ENCODE measurements at places on chromosomes 1 and 21. TPM values are rescaled to one million over a fixed set of nuclear protein-coding genes. Genes with fewer than 3 reads are reported as not detected.

The LINGO4 gene
- total RNA-seq, result not detected

The UBE2J2 gene
- 59.2 TPM for total RNA-seq

The HCN3 gene
- total RNA-seq, result 1.5 TPM

The KCNJ10 gene
- 0.29 TPM for total RNA-seq

The CHI3L2 gene
- 10.4 TPM for total RNA-seq

The CFAP107 gene
- not detected for total RNA-seq

The RUNX3 gene
- total RNA-seq, result 180 TPM

GRCh38 chr1:246609632-246610031, 43.4 kb downstream of the CNST start:
- DNase-seq, result no peak
- H3K27me3 ChIP-seq, result no peaks in the 10 kb centered on the region
- peaks cover 48% of the 10 kb centered on the region for H3K4me1 ChIP-seq

- no peaks in the 10 kb centered on the region for H3K36me3 ChIP-seq
- no peak overlapping the region for H3K4me3 ChIP-seq
- H3K27me3 ChIP-seq, result peaks cover 10% of the 10 kb centered on the region
- H3K4me1 ChIP-seq, result peaks cover 7% of the 10 kb centered on the region
- no peak overlapping the region for H3K27ac ChIP-seq
Observed at GRCh38 chr1:98032958-98033357, 112.1 kb upstream of the DPYD start.

- no peaks in the 10 kb centered on the region for H3K36me3 ChIP-seq
- H3K4me1 ChIP-seq, result peaks cover 7% of the 10 kb centered on the region
- peaks cover 23% of the 10 kb centered on the region for H3K27me3 ChIP-seq
- peak overlapping the region; percentile 19 for H3K4me3 ChIP-seq
Observed at GRCh38 chr1:177181631-177182291, 11.0 kb downstream of the BRINP2 start.

DNA sequence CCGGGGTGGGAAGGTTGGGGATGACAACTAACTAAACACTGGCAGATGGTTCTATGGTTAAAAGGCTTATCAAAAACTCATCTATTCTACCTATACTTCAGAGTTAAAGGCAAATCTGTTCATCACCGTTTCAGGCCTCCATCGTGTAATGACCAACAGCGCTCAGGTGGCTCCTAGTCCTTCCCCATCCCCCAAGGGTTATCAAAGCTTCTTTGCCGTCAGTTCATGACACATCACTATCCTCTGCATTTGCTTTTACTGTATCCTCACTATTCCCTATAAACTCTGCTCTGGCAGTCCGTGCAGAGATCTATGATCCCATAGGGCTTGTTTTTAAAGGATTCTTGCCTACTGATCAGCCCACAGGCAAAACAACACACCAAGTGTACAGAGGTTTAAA, 8.2 kb downstream of the HMGN1 start:
- peaks cover 37% of the 10 kb centered on the region for H3K36me3 ChIP-seq
- H3K4me3 ChIP-seq, result no peak overlapping the region
- no peaks in the 10 kb centered on the region for H3K27me3 ChIP-seq
- H3K27ac ChIP-seq, result no peak overlapping the region

DNA sequence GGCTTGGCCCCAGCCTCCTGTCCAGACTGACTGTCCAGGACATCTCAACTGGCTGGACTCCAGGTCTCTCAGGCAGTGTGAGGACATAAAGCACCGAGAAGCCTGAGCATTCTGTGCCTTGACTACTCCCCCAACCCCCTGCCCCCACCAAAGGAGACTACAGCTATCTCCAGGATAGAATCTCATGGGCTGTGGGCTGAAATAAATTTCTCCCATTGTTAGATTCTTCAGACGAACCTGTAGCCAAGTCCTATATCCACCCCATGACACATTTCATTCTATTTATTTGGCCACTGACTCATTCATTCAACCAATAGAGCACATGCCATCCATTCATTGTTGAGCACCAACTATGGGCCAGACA, 11.4 kb downstream of the VWA5B1 start:
- no peak overlapping the region for H3K27ac ChIP-seq
- H3K27me3 ChIP-seq, result peaks cover 4% of the 10 kb centered on the region
- H3K36me3 ChIP-seq, result no peaks in the 10 kb centered on the region
- DNase-seq, result no peak

GRCh38 chr1:64664299-64664698, 80.6 kb upstream of the RAVER2 start:
- H3K36me3 ChIP-seq, result no peaks in the 10 kb centered on the region
- H3K4me3 ChIP-seq, result no peak overlapping the region
- no peak for DNase-seq
- no peaks in the 10 kb centered on the region for H3K4me1 ChIP-seq
- H3K27ac ChIP-seq, result no peak overlapping the region
- no peaks in the 10 kb centered on the region for H3K27me3 ChIP-seq

DNA sequence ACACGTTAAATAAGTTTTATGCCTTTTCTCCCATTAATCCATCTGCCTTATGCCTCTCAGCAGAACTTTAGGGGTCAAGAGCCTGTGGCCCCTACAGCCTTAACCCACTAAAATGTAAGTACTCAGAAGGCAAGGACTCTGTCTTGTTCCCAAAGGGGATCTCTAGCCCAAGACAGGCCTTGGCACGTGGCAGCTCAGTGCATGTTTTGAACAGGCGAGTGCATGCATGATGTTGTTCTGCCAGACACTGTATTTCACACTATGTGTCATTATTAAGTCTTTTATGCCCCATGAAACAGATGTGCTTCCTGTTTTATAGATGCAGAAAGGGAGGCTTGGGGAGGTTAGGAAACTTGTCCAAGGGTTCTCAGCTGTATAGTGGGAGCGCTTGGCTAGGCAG, 102.8 kb downstream of the ETS2 start:
- no peak overlapping the region for H3K4me3 ChIP-seq
- no peak for DNase-seq
- no peak overlapping the region for H3K27ac ChIP-seq
- no peaks in the 10 kb centered on the region for H3K27me3 ChIP-seq
- H3K36me3 ChIP-seq, result no peaks in the 10 kb centered on the region

DNA sequence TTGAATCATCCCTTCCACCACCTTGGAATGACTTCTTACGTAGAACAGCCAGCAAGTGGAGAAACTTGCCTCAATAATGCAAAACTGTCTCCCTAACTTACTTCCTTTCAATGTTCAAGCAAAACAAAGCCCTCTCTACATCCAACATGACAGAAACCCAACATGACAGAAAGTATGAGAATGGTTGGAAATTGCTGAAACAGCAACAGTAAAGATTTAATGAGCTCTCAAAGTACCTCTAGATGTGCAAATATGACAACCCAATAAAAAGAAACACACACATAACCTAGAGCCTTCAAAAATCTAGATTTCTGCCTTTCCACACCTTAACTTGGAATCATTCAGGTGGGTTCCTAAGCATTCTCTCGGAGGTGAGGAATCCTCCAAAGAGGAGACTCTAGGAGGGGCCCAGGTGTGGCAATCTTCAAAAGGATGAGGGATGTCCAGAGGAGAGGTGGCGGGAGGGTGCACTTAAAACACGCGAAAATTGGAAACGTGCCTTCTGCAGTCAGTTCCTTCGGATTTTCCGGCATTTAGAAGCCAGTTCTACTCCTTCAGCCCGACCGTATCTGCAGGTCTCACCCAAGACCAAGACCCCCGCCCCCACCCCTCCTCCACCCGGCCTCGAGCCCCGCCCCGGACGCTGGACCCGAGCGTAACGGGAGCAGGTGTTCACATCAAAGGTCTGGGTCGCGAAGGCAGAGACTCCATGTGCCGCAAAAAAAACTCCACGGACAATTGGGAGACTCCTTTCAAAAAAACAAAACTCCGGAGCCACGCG, 996 bp upstream of the MGST3 start:
- H3K36me3 ChIP-seq, result no peaks in the 10 kb centered on the region
- peak; percentile 9 for DNase-seq
- no peak overlapping the region for H3K4me3 ChIP-seq
- H3K27ac ChIP-seq, result no peak overlapping the region

- peaks cover 34% of the 10 kb centered on the region for H3K4me1 ChIP-seq
Observed at GRCh38 chr1:159011751-159012150, 2.0 kb downstream of the IFI16 start.

- no peak overlapping the region for H3K4me3 ChIP-seq
- no peak for DNase-seq
- H3K36me3 ChIP-seq, result no peaks in the 10 kb centered on the region
- H3K27me3 ChIP-seq, result peaks cover 15% of the 10 kb centered on the region
- no peak overlapping the region for H3K27ac ChIP-seq
Observed at GRCh38 chr1:207937204-207937603, 26.3 kb upstream of the CD34 start.

- peak overlapping the region; percentile 86 for H3K4me3 ChIP-seq
- peak; percentile 47 for DNase-seq
- no peaks in the 10 kb centered on the region for H3K36me3 ChIP-seq
- H3K27ac ChIP-seq, result peak overlapping the region; percentile 87
Observed at GRCh38 chr1:178541829-178542553, 29.1 kb downstream of the TEX35 start.

- no peaks in the 10 kb centered on the region for H3K36me3 ChIP-seq
- no peak overlapping the region for H3K4me3 ChIP-seq
Observed at GRCh38 chr1:55750628-55750995, 535.4 kb upstream of the USP24 start.

DNA sequence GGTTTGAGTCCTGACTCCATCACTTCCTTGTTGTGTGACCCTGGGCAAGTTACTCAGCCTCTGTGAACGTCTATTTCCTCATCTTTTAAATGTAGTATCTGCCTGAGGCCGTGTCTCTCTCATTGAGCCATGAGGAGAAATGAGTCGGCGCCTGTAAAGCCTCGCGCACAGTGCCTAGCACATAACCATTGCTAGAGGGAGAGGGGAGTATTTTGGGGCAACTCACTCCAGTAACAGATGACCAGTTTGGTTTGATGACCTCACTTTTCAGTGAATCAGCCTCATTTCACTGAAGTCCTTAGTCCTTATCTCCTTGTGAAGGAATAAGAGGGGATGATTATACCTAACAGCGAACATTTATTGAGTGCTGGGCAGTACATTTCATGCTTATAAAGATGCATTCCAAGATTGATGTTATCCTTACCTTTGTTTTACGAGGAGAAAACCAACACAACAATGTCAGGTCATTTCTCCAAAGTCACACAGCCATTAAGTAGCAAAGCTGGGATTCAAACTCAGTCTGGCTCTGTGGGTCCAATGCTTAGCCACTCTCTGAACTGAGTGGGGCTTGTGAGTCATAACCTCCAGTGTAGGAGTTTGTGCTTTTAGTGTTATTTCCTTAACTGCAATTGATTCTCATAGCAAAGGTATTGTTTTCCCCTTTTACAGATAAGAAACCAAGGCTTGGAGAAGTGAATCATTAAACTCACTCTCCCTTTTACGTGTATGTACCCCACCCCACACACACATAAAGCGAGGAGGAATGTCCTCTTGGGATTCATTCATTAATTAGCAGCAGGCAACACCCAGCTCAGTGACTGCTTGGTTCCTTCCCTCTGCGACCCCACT, 25.9 kb downstream of the KCNC4 start:
- no peak overlapping the region for H3K4me3 ChIP-seq
- H3K27ac ChIP-seq, result peak overlapping the region; percentile 92
- peaks cover 8% of the 10 kb centered on the region for H3K36me3 ChIP-seq
- no peaks in the 10 kb centered on the region for H3K27me3 ChIP-seq
- DNase-seq, result peak; percentile 76

DNA sequence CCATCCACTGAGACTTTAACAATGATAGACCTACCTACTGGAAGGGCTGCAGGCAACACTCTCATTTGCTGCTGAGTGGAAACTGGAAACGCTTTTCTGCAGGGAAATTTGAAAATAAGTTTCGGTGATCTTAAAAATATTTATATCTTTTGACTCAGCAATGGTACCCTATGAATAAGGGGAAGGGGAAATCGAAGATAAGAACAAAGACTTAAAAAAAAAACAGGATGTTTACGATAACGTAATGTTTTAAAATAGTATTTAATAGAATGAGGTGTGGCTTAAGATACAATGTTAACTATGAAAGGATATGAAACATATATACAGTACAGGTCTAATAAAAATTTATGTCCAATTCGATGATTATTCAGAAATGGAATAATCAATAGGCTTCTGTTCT, 34.8 kb upstream of the CSF1 start:
- DNase-seq, result no peak
- peaks cover 10% of the 10 kb centered on the region for H3K4me1 ChIP-seq
- H3K4me3 ChIP-seq, result no peak overlapping the region
- H3K36me3 ChIP-seq, result no peaks in the 10 kb centered on the region
- no peak overlapping the region for H3K27ac ChIP-seq
- no peaks in the 10 kb centered on the region for H3K27me3 ChIP-seq

- H3K27ac ChIP-seq, result peak overlapping the region; percentile 98
- no peaks in the 10 kb centered on the region for H3K36me3 ChIP-seq
- DNase-seq, result peak; percentile 70
Observed at GRCh38 chr1:30764939-30765555, 7.5 kb upstream of the LAPTM5 start.

All from activated CD8-positive, alpha-beta T cell treated with anti-CD3 and anti-CD28 coated beads for 36 hours (primary cell).